ENCODE measurements at places on chromosomes 5 and 9.

DNA sequence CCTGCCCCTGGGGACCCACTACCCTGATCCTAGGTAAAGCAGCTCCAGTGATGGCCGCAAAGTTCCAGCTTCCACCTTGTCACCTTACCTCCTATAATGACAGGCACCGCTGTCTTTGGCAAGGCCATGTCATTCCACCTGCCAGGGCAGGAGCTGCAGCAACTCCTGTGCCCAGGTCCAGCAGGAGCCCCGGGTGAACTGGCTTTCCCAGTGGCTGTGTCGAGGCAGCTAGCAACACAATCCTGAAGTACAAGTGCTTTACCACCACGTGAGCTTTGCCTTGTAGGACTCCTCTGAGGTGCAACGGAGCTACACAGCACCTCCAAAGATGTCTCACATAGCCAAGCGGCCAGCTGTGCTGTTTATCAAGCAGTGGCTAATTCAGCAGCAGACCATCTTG, 20.7 kb upstream of the MGAT1 start:
- DNase-seq: no peak

GRCh38 chr5:38259062-38259808, 876 bp downstream of the EGFLAM start:
- no peak for DNase-seq

DNA sequence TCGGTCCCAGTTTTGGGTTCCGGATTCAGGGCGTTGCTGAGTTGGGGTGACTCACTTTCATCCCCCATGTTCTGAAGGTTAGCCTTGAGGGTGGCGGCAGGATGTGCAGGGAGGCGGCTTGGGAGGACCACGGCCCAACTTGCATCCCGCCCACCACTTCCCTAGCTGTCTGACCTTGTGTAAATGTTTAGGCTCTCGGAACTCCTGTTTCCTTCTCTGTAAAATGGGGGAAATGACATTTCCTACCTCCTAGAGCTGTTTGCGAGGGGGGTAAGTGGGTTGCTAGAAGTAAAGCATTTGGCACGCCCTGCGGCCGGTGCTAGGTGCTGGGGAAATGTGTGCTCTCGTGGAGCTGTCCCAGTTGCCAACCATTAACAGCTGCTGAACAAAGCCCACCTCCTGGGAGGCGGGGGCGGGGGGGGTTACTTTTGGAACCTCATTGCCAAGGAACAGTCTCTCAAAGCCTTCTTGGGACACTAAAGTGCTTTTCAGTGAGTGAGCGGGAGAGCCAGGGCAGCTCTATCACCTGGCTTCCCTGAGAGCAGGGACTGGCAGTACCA, 27.5 kb downstream of the PTGES2 start:
- no peak for DNase-seq

DNA sequence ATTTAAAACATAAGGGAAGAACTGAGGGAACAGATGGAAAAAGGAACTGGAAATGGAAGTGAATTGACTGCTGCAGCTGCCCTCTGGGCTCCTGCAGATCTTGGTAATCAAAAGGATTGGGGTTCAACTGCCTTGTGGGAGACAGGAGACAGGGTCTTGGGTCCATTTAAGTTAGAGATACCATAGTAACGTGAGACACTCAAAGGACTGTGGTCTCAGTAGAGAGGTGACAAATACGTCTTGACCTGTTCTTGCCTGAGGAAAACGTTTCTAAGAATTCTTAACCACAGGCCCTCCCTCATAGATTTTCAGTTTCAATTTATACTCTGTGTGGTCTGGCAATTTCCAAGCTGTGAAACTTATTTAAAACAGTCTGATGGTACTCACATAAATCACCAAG, 100.8 kb upstream of the DHFR start:
- peak; percentile 38 for DNase-seq

- DNase-seq: no peak
Measured at GRCh38 chr5:14286574-14287421, 143.7 kb downstream of the TRIO start.

DNA sequence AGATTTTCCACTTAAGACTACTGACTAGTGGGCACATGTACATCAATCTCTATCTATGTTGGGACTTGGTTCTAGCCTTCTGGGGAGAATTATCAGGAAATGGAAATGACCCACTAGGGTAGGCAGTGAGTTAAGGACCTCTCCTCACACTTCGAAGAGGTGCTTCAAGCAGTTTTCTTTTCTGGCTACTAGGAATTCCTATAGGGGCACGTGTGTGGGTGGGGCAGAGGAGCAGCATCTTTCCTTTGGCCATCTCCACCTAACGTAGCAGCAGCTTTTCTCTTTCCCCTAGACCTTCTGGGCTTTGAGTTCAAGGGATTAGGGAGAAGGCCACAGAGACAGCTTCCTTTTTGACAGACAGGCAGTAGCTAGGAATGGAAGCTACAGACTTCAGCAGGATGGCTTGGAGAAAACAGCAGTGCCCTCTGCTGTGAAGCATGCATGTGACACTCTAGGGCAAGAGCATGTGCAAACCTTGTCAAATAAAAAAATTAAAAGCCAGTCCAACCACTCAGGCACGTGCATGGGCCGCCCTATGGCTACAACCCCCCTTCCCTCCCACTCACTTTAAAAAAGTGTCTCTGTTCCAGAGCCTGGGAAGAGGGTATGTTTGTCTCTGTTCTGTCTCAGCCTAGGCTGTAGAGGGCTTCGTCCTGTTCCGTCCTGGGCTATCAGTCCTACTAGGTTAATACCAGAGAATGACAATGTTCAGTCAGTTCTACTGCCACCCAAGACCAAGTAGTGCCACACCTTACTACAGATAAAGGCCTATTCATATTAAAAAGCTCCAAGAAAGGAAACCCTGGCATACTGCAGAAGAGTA, 8.7 kb upstream of the GFRA3 start:
- no peak for DNase-seq

GRCh38 chr9:99399474-99399873, 177.4 kb downstream of the SEC61B start:
- no peak for DNase-seq

DNA sequence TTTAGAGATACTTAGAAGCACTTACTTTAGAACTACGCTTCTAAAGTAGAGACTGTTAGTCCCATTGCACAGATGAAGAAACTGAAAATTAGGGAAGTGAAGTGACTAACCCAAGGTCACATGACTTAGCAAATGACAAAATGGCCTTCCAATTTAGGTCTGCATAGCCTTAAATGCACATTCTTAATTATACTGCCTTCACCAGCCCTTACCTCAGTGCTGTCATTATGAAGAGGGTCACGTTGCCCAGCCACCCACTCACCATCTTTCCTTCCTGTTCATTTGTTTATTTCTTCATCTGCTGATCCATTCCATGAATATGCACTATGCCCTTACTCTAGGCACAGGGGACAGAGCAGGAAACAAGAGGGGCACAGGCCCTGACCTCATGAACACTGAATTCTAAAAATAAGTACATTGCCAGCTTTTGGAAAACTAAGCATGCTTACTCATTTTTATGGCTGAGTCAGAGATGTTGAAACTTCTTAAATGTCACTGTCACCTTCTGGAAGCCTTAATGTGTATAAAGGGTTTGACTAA, 8.6 kb downstream of the HAVCR2 start:
- DNase-seq: no peak

- no peak for DNase-seq
Measured at GRCh38 chr5:7462758-7463157, 66.8 kb downstream of the ADCY2 start.

DNA sequence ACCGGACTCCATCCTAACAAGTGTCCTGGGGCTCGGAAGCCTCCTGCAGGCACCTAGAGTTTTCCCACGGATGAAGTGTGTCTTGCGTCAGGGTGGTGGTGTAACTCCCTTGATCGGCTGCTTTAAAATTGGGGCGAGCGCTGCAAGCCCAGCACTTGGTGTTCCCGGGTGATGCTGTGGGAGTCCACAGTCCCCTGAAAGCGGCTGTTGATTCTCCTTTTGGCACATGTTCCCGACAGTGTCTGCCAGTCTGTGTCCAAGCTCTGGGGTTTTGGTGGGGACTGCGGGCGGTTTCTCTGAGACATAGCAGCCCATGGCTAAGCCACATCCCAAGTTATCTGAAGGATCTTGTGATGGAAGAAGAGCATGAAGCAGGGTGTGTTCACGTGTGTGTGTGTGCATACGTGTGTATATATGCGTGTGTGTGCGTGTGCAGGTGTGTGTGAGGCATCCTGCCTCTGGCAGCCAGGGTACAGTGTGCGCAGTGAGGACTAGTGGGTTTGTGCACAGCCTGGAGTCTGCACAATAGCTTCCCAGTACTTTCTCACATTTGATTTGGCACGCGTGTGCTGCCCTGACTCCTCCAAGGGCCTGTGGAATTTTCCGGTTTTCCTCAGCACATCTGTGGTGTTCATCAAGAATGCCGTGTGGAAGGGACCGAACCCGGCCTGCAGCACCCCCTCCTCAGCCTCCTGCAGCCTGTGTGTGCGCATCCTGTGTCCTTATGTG, 16.9 kb downstream of the SLC25A48 start:
- no peak for DNase-seq

DNA sequence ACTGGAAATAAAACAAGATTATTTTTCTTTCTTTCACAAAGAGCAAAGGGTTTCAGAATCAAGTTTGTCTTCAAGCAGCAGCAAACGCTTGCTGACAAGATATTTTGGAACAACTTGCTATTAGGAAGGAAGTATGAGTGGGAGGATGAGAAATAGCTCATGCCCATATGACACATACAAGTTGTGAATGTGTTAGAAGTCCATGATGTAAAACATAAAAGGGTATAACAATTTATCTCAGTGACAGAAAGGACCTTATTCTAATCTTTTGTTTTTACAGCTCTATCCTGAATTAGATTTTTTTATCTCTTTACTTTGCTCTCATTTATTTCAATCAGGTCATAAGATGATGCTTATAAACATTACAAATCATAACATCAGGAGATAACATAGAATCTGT, 516.6 kb upstream of the MEF2C start:
- DNase-seq: no peak

GRCh38 chr9:99030610-99031109, 74.3 kb upstream of the TGFBR1 start:
- DNase-seq: no peak

GRCh38 chr9:14218253-14218652, 95.7 kb downstream of the NFIB start:
- no peak for DNase-seq

DNA sequence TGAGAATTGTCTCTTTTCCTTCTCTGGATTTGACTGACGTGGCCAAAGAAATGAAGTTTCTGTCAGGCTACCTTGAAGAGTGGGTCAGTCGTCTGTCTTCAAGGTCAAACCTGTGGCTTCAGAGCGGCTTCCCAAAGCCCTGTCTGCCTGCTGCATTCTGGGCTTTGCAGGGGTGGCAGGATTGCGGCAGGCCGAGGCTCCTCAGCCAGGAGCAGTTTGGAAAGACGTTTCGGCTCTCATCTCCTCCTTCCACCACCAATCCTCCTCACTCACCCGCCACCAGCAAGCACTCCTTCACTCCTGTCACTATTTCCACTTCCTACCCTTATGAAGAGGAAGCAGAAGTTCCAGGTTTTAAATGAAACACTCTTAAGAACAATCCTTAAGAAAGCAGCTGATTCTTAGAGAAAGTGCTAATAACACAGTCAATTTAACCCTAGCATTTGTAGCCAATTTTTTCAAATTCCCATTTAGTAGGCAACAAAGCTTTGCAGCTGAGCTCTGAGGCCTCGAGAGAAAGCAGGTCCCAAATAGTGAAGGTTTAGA, 351.7 kb downstream of the ZNF608 start:
- no peak for DNase-seq

- no peak for DNase-seq
Measured at GRCh38 chr5:88892669-88893068, 9.7 kb upstream of the MEF2C start.

DNA sequence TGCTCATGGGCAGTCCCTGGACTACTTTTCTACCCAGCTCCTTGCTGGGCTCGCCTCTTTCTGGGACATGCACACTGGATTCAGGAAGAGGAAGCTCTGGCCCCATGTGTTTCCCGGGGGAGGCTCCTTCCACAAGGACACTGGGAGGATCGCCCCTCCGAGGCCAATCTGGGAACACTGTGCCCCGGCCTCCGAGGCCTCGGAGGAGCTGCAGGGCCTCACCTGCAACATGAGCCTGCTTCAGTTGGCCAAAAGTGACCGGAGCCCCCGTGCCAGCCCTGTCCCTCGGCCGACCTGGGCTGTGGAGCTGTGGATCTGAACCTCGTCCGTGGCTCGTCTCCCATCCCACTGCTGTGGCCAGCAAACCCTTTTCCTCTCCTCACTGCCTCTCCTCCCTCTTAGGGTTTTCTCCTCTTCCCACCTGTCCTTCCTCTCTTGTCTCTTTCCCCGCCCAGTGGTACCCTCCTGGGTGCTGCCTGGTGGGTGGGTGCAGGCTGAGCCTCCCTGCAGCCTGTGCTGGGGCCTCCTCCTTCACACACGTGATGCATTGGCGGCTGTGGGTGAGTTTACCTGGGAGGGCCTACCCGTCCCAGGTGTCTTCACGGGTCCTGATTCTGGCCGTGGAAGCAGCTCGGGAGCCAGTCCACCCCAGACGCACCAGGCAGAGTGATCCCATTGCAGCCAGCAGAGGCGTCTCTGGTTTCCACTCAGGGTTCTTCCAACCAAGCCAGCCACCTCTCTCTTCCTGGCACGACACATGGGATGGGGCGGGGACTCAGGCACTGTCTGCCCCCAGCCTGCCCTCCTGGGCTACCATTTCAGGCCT, 241.8 kb downstream of the CACNA1B start:
- no peak for DNase-seq
